ENCODE measurements at places on chromosomes 7 and 10. TPM values are rescaled to one million over a fixed set of nuclear protein-coding genes. Genes with fewer than 3 reads are reported as not detected.

Gene CUBN
- 0.15 TPM for total RNA-seq

Gene RNF32
- total RNA-seq, result 0.70 TPM

Gene DNMBP
- 20.9 TPM for total RNA-seq

Gene PON1
- total RNA-seq, result 0.79 TPM

Gene CFAP46
- total RNA-seq, result 1.8 TPM

Gene ANKRD1
- 35.0 TPM for total RNA-seq

Gene DOCK4
- 6.7 TPM for total RNA-seq

Gene CALML5
- not detected for total RNA-seq

Gene IFRD1
- 27.8 TPM for total RNA-seq

Gene CLDN15
- total RNA-seq, result 6.1 TPM

Gene HOXA11
- total RNA-seq, result 0.56 TPM

Gene UPK3B
- 20.0 TPM for total RNA-seq

Gene AKR1C2
- total RNA-seq, result 3,597 TPM

Data from A549 treated with dexamethasone at 1 μM for 4 hours (cell line).